ENCODE measurements at places on chromosomes 2 and 18.
A peak's percentile ranks its signal among the peaks of the same experiment; 100 is the strongest.

GRCh38 chr18:79553696-79554095 lies 125.9 kb upstream of the CTDP1 start:
- no peak for DNase-seq

- DNase-seq: no peak
Measured at GRCh38 chr2:98749066-98749450, 18.1 kb upstream of the MGAT4A start.

DNA sequence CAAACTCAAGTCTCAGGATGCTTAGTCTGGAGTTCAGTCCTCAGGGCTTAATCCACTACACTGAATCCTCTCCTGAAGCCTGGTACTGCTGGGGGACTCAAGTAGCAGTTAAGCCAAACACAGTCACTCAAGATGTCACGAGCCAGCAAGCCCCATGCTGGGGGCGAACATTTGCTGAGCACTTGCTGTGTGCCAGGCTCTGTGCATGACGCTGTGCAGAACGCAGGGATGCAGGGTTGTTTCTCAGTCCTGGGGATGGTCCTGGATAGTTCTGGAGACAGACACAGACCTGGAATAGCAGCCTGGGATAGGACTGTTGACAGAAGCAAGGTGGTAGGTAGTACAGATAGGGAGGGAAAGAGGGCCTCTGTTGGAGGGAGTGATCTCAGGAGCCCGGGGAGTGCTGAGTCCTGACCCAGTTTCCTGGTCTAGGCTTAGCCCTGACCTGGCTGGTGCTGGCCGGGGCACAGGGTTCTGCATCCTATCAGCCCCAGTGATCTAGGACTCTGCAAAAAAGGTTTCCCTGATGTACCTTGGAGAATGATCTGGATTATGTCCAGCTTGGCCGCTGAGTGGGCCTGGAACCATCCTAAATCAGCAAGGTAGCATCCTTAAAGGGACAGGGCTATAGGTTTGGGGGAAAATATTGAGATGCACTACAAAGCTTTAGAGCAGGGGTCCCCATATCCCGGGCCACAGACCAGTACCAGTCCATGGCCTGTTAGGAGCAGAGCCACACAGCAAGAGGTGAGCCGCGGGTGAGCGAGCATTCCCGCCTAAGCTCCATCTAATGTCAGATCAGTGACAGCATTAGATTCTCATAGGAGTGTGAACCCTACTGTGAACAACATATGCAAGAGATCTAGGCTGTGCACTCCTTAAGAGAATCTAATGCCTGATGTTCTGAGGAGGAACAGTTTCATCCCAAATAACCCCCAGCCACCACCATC lies 54.7 kb upstream of the OTOF start:
- DNase-seq: no peak

DNA sequence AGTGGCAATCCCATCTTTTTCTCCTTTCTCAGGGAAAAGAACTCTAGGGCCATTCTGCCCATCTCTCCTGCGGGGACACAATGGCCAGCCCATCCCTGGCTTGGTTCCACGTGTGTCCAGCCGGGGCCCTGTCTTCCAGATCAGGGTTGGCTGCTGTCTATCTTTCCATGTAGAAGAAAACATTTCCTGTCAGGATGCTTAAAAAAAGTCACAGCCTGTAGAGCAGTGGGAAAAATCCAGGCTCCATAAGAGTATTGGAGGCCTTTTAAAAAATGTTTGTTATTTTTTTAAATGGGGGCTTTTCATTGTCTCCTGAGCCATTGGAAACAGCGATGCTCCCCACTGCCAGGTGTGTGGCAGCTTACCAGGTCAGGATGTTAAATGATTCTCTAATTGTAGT lies 105.6 kb downstream of the TGFA start:
- no peak for DNase-seq

DNA sequence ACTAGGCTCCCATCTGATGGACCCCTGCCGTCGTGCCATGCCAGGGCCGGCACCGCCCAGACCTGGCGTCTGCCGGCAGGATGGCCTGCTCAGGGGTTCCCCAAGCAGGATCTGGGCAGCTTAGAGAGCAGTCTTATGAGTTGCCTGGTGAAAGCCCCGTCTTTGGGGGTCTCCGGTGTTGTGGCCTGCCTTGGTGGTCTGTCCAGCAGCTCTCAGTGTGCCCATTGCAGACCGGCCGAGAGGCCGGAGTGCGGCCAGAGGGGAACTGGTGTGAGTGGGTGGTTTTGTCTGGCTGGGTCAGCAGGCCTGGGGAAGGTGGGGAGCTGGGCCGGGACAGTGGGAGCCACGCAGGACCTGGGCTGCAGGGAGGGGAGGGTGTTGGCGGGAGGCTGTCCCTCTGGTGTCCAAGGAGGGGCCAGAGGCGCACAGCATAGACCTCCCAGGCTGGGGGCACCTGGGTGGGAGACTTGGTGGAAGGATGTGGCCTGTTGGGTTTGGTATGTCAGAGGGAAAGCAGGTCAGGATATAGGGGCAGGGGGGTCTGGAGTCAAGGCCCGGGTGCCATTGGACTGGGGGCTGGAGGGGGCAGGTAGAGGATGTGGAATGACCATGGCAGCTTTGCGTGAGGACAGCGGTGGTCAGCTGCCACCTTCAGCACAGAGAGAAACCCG lies 16.5 kb downstream of the GPC1 start:
- DNase-seq: no peak

- DNase-seq: no peak
Measured at GRCh38 chr18:79952996-79953559, 1.6 kb upstream of the SLC66A2 start.

DNA sequence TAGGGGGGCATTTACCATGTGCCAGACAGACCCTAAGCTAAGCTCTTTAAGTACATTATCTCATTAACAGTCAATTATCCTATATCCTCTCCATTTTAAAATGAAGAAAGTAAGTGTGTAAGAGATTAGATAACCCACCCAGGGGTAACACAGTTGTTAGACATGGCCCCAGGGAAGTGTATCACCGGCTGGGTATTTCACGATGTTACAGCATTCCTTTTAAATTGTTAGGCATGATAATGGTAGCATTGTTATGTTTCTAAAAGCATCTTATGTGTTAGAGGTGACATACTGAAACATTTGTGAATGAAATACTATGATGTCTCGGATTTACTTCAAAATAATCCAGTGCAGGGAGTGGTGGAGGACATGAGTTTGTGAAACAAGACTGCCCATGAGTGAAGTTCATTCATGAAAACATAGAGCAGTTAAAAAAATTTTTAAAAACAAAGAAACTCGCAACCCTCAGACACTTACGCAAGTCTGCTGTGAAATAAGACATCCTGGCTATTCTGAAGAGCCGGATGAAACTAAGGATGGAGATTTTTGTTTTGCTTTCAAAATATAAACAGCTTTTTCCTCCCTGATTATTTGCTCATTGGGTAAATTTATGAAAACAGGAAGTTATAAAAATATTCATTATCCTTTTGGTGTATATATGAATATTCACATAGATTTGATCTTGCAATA lies 54.9 kb downstream of the IL1RL2 start:
- no peak for DNase-seq

DNA sequence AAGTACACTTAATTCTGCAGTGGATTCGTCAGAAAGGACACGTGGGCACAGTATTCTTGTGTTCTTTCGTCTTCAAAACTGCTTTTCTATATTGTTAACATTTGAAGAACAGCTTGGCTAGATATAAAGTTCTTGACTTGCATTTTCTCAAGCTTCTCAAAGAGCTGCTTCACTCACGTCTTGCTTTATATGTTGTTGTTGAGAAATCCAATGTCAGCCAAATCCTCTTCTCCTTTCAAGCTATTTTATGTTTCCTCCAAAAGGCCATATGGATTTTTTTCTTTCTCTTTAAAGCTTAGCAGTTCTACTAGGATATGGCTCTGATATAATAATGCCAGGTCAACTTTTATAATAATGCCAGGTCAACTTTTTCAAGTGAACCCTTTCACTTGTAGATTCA lies 65.5 kb upstream of the CYP1B1 start:
- DNase-seq: no peak

DNA sequence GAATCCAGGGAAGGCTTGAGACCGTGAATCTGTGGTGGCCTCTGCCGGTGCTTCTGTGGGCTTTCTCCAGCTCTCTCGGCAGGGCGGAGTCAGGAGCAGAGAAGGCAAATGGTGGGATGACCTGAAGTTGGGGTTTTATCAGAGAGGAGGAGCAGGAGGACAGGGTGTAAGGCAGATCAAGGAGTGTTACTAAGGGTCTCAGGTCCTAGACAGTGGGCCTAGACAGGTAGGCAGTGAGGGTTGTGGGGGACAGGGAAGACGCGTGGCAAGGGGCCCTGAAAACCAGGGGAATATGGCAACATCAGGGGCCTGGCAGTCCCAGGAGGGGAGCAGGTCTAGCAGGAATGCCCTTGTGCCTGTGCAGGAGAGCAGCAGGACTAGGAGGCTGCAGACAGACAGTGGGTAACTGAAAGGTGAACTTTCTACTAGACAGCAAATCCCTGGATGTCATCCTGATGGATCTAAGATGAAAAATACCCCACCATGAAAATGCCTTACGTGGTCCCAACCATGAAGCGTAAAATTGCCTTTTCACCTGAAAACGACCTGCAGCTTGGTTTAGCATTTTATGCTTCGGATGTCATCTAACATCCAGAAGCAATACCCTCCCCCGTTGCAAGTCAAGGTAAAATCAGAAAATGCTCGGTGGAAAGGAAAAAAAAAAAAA lies 42.1 kb downstream of the SRSF7 start:
- DNase-seq: no peak

DNA sequence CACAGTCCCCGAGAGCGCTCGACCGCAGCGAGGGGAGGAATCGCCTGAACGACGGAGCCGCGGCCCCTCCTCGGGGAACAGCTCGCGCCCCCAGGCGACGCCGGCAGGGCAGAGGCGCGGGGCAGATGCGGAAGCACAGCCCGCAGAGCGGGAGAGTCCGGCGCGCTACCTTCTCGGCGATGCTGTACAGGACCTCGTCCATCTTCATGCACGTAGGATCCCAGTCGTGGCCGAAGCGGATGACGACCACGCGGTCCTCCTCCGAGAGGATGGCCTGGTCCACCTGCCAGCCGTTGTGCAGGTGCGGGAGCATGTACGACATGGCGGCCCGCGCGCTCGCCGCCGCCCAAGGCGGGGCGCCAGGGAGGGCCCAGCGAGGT lies 302 bp downstream of the TXNL4A start:
- DNase-seq: peak; percentile 48

DNA sequence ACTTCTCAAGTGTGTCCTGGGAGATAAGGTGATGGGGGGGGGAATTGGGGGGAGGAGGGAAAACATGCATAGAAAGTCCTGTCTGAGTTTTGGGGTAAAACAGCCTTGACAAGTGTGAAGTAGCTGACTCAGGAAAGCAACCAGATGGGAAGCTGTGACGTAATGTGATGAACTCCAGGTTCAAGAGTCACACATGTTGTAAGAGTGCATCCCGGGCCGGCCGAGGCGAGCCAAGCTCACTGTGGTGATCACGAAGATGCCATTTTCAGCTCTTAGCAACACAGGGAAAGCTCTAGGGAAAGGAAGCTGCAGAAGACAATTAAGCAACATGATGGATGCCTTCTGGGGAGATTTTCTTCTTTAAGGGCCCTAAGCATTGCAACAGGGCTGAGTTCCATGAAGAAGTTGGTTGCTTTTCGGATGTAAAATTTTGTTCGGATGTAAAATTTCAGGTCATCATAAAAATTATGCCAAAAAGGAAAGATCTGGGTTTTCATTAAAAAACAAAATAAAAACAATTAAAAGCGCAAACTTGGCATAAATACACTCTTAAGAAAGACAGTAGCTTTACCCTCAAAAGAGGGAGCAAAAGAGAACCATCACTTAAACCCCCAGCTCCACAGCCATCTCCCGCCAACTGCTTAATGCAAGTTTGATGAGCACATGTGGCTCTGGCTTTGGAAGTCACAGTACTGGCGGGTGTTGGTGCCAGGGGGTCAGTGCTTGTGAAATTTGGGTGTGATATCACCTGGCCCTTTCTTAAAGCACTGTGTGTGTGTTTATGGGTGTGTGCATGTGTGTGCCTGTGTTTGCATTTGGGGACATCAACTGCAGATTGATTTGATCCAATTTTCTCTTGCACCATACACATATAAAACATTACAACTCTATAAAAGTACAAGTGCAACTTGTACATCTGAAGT lies 19.1 kb downstream of the SERTAD2 start:
- no peak for DNase-seq

DNA sequence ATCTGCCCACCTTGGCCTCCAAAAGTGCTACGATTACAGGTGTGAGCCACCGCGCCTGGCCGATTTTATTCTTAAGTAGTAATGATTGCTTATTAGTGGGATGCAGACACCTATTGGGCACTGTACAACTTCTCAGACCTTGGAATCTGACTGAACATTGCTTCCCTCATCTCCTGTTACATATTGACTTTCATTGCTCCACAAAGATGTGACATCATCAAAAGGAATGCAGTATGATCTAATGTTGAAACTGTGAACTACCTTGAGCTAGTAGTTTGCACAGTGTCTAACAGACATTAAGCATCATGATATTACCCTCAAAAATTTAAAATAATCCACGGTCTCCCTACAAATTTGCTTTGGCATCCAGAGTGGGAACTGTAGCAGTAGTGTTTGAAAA lies 109.8 kb upstream of the SIX2 start:
- DNase-seq: no peak

DNA sequence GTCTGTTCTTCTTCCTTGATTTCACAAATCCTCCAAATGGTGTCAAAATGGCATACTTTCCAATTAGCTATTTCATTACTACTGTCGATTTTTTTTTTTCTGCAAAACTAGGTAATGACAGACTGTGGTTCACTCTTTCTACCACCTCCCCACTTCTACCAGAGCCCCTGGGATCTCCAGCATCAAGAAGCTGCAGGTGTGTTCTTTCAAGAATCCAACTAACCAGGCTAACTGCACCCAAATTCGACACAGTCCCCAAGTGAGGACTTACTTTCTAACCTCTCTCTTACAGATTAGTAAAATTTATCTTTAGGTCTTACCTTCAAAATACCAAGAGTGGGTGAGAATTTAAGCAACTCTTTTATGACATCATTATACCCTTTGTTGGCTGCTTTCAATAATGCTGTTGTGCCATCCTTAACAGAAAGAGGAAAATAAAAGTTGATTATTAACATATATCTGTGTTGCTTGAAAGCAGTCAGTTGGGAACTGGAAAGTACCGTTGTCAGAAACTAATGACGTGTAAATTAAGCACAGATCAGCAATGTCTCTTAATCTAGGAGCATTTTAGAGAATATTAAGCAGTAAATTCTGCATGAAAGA lies 31.2 kb upstream of the NPC1 start:
- no peak for DNase-seq

GRCh38 chr2:187971893-187972292 lies 319.8 kb upstream of the GULP1 start:
- no peak for DNase-seq

DNA sequence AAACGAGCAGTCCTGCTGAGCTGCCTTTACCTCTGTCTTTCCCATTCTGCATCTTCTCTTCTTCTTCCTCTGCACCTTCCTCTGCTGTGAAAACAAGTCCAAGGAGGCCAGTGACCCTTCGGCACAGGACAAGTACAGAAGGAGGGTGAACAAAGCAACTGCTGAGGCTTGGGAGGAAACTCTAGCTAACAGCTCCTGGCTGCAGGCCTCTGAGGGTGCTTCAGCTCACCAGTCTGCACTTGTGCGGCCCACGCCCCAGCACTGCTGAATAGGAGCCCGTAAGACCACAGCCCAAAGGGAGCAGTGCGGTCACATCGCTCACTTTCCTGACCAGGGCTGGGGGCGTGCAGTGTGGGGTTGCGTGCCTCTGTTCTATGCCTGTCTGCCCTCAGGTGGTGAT lies 42.1 kb upstream of the DNMT3A start:
- DNase-seq: no peak
